ENCODE measurements at places on chromosomes 13 and 19.
A peak's percentile ranks its signal among the peaks of the same experiment; 100 is the strongest.

- DNase-seq: no peak
Measured at GRCh38 chr19:43564800-43565199, 10.5 kb downstream of the XRCC1 start.

GRCh38 chr13:110206185-110206584, 100.8 kb downstream of the COL4A1 start:
- DNase-seq: no peak

GRCh38 chr13:24202215-24202614, 41.7 kb downstream of the SPATA13 start:
- no peak for DNase-seq

DNA sequence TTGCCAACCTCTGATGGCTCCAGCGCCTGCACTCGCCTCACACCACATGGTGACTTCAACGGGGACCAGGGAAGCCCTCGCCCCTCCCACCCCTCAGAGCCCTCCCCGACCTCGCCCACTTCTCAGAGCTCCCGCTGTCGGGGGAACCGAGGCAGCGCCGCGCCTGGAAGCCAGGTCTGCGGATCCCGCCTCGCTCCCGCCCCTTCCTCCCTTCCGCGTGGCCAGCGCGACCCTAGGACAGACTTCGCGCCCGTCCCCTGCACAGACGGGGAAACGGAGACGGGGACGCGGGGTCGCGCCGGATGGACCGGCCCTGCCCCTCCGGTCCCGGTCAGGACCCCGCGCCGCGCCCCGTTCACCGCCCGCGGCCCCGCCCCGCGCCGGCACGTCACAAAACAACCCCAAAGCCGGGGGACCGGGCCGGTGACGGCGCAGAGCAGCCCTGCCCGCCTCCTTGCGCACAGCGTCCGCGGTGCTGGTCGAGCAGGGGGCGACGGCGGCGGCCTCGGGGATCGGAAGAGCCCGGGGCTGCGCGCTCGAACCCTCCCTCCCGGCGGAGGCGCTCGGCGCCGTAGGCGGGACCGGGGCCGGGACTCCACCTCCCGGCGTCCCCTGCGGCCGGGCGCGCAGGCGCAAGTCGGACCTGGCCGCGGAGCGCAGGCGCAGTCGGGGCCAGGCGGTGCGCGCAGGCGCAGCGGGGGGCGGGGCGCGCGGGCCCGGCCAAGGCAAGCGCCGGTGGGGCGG, 379 bp upstream of the CDC34 start:
- peak; percentile 91 for DNase-seq

DNA sequence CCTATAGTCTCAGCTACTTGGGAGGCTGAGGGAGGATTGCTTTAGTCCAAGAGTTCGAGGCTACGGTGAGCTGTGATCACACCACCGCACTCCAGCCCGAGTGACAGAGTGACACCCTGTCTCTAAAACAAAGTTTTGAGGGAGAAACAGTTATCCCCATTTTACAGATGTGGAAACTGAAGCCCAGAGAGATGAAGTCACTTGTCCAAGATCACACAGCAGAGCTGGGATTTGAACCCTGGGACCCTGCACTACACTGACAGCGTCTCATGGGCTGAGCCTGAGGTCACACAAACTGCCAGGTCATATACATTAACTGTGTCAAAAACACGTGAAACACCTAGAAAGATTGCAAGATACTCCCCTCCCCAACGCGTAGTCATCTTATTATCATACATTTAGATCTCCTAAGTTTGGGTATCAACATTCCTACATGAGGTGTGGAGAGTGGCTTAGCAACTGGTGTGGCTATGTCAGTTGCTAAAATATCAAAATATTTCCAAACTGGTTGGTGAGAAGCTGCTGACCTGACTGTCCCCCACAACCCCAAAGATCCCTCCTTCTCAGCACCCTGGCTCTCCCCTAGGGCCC, 8.2 kb downstream of the FCGBP start:
- no peak for DNase-seq

GRCh38 chr13:44565881-44566280, 10.2 kb downstream of the TSC22D1 start:
- DNase-seq: no peak

DNA sequence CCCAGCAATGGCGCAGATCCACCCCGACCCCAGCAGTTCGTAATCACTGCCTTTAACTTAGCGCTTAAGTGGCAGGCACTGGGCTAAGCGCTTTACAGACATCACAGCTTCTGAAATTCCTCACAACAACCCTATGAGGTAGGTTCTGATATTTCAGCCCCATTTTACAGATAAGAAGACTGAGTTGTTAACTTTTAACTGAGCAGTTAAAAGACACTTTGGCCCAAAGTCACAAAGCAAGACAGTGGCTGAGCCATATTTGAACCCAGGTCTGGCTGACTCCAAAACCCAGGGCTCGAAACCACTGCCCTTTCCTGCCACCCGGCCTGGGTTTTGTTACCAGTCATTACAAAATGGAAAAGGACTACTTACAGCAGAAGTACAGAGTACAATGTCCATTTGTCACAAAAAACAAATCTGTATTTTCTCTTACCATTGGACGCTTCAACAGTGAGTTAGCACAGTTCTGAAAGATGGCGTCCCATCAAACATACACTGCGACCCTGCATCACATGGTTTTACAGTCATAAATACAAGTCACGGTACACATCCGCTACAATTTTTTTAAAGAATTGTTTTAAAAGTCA, 8.5 kb downstream of the HNRNPL start:
- DNase-seq: no peak

DNA sequence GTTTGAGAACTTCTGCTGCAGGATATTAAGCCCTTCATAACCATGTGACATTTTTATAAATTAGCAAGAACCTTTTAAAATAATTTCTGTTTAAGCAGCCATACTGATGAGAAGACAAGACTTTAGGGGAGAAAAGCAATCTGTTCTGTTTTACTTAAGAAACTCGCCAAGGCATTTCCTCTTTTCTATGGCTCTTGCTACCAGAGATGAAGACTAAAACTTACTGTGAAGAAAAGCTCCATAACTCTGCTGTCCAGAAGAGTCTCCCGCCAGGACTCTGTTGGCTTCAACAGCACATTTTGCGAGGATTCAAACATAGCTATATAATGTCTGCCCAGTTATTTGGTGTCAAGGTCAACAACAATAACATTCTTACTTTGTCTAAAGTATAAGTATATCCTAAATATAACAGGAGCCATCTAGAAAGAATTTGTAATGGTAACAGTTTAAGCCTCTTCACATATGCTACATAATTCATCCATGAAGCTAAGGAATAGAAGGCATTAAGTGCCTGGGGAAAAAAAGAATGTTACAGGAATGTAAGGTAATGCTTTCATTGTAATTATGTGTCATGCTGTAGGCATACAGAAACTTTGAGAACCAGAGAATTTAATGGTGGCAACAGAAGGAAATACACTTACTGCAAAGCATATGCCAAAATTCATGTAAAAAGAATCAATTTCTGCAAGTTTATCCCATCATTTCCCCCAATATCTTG, 53.2 kb upstream of the EEF1AKMT1 start:
- DNase-seq: no peak

- DNase-seq: no peak
Measured at GRCh38 chr13:112343591-112343990, 32.6 kb upstream of the SPACA7 start.

DNA sequence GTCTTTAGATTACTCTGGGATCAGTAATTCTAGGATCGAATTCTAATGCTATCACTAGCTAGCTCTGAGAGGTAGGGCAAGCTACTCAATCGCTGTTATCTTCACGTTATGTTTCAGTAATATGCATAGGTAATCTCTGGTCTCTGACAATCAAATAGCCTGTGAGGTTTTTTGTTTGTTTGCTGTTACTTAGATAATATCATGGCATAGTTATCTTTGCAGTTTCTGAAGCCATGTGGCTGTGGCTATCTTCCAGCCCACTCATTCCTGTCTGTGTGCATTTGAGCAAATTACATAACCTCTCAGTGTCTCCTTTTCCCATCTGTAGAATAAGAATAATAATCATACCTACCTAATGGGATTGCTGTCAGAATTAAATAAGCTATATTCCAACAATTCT, 330.2 kb downstream of the PCDH9 start:
- no peak for DNase-seq

DNA sequence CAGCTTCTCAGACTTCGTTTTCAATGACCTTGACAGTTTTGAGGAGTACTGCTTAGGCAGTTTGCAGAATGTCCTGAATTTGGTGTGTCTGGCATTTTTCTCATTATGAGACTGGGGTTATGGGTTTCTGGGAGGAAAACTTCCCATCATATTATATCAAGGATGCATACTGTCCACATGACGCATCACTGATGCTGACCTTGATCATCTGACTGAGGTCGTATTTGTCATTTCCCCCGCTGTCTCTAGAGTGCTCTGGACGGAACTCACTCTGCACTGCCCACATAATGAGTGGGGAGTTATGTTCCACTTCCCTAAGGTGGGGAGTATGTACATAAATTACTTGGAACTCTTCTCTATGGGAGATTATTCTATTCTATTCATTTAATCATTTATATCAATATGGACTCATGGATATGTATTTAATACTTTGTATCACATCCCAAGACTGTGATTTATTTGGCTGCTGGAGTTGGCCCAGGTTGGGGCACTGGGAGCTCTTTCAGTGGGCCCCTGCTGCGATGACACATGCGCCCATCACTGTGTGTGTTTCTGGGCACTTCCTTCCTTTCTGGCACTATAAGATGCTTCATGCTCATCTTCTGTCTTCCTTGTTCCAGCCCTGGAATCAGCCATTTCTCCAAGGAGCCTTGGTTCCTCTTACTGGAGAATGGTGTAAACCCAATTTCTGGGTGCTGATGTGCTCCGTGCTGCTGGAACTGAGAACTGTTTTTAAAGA, 138.6 kb downstream of the MIPEP start:
- DNase-seq: no peak

DNA sequence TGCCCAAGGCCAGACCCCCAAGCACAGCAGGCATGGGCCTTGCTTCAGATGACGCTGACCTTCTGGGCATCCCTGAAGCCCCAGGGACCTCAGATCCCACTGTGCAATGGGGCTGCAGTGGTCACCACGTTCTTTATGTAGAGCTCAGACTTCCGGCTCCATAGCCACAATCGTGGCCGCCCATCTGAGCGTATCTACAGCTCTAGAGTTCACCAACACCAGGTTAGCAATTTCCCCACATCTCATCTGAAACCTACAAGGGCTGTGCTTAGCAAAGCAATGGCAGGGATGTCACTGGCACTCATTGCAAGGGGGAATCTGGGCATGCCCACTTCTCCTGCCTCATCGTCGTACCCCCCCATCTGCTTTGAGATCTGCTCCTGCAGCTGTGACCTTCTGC, 384.4 kb upstream of the TSHZ3 start:
- DNase-seq: no peak

DNA sequence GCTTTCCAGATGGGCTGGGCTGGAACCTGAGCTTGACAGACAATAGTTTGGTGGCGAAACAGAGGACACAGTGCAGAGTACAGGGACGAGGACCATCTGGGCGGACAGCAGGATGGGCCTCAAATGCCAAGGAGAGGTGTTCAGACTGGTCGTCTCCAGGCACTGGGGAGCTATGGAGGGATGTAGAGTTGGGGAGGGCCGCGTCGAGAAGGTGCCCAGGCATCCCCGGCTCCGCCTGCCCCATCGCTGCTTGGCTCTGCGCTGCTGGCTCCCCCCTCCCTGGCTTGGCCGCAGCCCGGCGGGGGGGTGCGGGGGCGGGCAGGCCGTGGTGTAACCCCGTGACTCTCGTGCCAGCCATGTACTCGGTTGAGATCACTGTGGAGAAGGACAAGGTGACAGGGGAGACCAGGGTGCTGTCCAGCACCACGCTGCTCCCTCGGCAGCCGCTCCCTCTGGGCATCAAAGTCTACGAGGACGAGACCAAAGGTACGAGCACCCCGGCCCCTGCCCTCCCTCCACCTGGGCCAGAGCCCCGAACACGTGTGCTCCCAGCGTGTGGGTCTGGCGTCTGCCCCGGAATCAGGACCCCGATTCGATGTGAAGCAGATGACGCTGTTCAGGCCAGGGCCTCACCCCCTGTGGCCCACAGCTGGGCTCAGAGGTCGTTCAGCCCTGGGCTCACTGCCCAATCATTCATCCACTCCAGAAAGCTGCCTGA, 10.8 kb upstream of the MISP start:
- DNase-seq: no peak

- DNase-seq: no peak
Measured at GRCh38 chr13:100389617-100390016, 199.0 kb downstream of the GGACT start.

DNA sequence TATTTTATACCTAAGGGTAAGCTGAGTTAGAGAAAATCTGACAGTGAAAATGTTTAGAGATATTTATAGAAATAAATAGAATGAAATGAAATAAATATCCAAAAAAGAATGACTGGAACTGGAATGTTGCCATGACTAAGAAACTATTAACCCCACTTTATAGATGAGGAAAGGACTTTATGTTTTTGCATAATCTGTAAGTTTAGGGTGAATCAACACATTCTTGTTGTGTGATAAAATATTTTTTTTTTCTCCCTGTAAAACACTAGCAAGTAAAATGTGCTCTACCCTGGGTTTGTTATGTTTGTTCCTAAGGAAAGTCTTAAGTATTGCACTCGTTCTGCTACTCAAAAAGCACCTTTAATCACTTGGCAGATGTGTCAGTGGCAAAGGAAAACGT, 83.8 kb upstream of the KL start:
- DNase-seq: no peak

GRCh38 chr19:36151144-36152018, 866 bp downstream of the COX7A1 start:
- no peak for DNase-seq

DNA sequence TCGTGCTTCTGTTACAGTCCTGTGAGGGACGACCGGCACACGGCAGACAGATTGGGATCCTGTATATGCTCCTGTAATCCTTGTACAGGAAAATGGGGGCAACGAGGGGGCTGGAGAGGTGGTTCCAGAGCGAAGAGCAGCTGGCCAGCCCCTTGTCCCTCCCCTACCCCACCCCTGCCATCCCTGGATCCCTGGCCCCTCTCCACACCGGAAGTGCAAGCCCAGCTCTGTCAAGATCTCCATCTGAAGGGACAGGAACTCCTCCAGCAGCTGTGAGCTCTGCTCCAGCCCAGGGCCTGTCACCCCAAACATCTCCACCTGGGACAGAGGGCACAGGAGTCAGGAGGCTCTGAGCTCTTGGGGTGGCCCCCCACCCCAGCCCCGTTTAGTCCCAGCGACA, 5.5 kb upstream of the CCER2 start:
- DNase-seq: no peak

DNA sequence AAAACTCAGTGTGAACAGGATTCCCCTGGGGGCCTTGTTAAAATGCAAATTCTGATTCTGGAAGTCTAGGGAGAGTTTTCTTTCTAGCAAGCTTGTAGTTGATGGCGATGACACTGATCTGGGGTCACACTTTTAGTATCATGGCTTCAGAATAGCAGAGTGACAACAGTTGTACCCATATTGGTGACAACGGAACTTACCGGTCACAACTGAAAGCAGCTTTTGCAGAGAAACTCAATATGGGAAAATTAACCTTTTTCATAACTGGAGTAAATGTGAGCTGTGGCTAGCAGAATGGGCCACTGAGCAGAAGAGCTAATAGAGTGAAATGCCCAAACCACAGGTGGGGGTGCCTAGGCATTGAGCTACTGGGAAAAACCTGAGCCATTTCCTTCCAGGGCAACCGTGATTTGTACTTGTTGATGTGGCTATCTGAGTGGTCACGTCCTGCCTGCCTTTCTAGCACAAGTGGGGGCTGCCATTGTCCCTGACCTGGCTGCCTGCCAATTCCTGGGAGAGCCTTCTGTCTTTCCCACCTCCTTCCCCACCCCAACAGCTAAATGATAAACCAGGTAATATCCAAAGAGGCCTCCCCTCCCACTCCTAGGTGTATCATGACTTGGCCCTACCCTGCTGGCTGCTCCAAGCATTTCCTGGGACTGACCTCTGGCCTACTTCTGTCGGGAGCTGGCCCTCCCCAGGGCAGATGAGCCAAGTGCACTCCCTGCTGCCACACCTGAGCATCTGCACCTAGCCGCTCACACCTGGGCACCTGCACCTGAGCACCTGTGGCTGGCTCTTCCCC, 1.7 kb upstream of the SLC10A2 start:
- no peak for DNase-seq

Data from NAMALWA (cell line).